Activated CD4-positive, alpha-beta T cell treated with anti-CD3 and anti-CD28 coated beads, Interleukin-2, amount 50 U/mL, for 24 hours (primary cell): ENCODE measurements at places on chromosomes 4 and X.

DNA sequence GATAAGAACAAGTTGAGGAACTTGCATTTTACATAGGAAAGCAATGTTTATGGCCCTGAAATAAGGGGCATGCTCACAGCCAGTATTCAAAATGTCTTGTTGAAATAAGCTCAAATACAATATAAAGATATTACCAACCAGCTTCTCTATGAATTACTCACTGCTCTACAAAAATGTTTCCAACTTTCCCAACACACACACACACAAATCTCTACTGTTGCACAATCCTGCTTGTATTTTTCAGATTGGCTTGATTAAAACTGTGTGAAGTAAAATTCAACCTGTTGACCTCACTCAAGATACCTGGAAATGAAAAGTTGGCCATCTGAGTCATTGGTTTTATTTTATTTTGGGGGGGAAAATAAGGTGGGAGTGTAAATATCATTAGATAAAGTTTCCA lies 128.6 kb downstream of the CHIC2 start:
- DNase-seq, result no peak

- no peak for DNase-seq
These were observed 68.8 kb upstream of the BCOR start for GRCh38 chrX:40166582-40166981.

- no peak for DNase-seq
These were observed 197.6 kb upstream of the FAM9B start for GRCh38 chrX:9231491-9231890.

GRCh38 chr4:150209140-150209829 lies 131.0 kb downstream of the DCLK2 start:
- DNase-seq, result no peak

- no peak for DNase-seq
These were observed 35.9 kb upstream of the PAPSS1 start for GRCh38 chr4:107755841-107756356.

DNA sequence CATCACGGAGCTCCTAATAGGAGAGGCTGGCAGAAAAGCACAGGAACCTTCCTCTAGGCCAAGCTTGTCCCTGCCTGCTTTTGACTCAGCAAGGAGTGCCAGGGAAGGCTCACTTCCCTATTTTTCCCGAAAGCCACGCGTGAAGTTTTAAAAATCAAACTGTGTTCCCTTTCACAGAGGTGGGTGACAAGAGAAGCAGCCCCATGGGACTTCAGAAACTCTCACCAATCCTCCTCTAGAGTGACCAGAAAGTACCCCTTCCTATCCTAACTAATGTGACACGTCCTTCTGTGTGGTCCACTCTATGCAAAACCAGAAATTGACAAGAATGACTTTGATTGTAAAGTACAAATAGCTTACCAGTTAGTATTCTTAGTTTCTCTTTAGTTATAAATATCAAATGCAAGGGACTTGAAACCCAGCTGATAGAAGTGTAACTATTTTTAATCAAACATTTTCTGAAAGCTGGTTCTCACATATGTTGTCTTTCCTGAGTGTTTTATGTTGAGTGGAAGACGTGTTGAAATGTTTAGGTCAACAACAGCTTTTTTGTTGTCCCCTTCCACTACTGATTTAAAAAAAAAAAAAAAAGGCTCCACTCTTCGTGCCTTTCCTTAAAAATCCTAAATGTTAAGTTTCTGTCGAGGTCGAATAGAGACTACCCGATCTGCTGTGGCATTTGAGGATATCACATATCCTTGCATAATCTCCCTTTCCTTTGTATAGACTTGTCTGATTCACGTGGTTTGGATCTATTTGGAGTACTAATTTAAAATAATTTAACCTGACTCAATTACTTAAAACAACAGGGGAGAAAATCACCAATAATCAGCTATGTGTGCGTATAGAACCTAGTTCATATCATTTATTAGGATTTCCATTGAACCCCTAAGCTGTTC lies 42.1 kb downstream of the NFKB1 start:
- no peak for DNase-seq

DNA sequence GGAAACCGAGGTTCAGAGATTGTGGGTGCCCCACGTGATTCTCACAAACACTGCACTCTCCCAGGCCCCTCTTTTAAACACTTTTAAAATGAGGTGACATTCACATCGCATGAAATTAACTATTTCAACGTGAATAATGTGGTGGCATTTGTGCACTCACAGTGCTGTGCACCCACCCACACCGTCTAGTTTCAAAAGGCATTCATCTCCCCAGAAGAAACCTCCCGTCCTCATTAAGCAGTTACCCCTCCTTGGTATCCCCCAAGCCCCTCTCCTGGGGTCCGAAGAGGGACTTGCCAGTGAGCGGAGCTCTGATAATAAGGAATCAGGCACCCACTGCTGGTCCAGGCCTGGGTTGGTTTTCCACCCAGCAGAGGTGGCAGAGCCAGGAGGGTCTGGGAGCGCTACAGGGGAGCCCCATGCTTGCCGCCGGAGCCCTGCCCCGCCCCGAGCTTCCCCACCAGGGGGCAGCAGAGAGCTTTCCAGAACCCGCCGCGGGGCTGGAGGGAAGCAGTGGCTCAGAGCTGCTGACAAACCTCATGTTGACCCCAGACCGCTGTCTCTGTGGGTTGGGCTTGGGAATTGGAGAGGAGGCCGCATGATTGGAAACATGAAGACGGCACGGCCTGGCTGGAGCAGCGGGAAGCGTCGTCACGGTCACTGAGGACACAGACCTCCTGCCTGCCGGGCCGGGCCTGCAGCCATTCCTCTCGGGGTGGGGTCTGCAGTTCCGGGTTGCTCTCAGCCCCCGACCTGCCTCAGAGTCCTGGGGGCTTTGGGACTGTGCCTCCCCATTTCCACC lies 27.5 kb upstream of the HTRA3 start:
- DNase-seq, result peak; percentile 84

DNA sequence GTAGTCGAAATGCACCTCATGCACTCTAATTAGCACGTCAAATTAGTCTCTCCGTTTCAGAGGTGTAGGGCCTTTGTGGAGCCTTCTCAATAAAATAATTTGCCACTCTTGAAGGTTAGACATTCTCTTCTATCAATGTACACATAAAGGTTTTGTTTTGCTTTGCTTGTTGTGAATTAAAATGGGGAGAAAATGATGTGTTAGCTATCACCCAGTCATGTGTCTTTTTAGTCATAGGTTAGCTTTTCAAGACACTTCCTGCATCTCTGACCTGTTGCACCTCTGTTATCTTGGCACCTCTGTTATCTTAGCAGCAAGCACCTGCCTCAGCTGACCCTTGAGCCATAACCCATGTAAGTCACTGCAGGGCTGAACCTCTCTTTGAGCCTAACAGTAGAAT lies 936 bp downstream of the TMEM144 start:
- DNase-seq, result no peak

DNA sequence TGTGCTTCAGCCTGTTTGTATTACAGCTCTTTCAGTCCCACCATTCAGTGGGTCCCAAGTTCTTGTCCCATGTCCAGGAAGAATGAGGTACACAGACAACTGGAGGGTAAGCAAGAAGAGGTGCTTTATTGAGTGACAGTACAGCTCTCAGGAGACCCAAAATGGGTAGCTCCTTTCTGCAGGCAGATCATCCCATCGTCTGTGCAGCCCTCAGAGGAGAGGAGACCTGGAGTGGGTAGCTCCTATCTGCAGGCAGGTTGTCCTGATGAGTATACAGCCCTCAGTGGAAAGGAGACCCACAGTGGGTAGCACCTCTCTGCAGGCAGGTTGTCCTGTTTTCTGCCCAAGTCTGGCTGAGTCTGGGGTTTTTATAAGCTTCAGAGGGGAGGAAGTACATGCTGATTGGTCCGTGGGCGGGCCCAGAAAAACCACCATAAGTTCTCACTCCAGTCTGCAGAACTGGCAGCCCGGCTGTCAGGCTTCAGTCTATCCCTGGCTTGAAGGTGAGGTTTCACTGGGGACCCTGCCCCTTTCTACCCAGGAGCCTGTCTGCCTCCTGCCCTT lies 18.0 kb downstream of the GRK4 start:
- no peak for DNase-seq

GRCh38 chr4:10045481-10045880 lies 24.2 kb upstream of the SLC2A9 start:
- DNase-seq, result no peak

DNA sequence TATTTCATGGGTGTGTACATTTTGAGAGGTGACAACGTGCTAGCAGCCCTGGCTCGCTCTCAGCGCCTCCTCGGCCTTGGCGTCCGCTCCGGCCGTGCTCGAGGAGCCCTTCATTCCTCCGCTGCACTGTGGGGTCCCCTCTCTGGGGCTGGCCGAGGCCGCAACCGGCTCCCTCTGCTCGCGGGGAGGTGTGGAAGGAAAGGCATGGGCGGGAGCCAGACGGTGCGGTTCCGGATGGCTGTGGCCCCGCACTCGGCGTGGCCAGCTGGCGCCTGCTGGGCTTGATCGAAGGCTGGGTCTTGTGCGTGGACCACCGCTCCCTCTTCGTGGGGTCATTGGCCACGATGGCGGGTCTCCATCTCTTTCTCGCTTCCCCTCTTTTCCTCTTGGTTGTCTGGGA lies 17.2 kb upstream of the SFRP2 start:
- DNase-seq, result no peak

- no peak for DNase-seq
These were observed 44.4 kb downstream of the RBM47 start for GRCh38 chr4:40585201-40585799.

DNA sequence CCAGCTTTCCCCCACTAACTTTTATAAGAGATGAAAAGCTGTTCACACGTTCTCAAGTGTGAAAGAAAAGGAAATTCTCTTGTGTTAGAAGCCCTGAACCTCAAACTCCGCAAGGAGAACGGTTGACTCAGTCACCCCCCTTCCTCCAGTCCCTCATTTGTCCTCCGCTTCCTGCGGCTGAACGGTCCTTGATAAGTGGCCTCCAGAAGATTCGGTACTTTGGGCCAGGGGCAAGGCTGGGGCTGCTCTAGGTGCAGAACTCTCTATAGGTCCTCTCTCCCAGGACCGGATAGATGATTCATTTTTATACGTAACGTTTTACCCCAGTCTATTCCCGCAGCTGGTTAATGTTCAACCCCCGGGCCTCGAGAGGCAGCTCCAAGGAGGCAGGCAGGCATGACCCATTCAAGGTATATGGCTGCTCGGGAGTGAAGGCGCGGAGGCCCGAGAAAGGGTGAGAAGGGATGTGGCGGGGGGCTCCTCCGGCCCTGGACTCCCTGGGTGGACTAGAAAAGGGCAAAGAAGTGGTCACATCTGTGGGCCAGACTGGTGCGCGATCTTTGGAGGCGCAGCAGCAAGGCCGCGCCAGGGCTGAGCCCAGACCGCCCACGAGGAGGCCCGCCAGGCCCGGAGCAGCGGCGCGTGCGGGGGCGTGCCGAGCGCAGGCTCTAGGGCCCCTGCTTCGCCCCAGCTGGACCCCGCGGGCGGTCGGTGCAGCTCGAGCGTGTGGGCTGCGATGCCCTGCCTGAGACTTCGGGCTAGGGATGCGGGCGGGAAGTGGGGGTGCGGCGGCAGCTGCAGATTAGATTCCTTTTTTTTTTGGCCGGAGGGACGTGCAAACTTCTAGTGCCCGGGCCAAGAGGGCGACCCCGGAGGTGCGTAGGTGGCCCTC lies 11.7 kb downstream of the PITX2 start:
- no peak for DNase-seq

GRCh38 chr4:131001371-131001770 lies 1905.4 kb downstream of the C4orf33 start:
- DNase-seq, result no peak

GRCh38 chr4:113116414-113117357 lies 67.2 kb downstream of the ANK2 start:
- DNase-seq, result no peak

GRCh38 chrX:155997436-155997835 lies at the start of gene IL9R:
Gene IL9R (plus strand): TSS chrX:155997696. CDS start chrX:155997760, 64 bp downstream.
- no peak for DNase-seq

- DNase-seq, result no peak
These were observed 4.1 kb downstream of the ZNF280C start for GRCh38 chrX:130264573-130264972.

- no peak for DNase-seq
These were observed 42.3 kb downstream of the IDS start for GRCh38 chrX:149462849-149463248.

- no peak for DNase-seq
These were observed 351.9 kb downstream of the FAT4 start for GRCh38 chr4:125666635-125667034.

- no peak for DNase-seq
These were observed 107.4 kb downstream of the MAML3 start for GRCh38 chr4:140046543-140046942.

DNA sequence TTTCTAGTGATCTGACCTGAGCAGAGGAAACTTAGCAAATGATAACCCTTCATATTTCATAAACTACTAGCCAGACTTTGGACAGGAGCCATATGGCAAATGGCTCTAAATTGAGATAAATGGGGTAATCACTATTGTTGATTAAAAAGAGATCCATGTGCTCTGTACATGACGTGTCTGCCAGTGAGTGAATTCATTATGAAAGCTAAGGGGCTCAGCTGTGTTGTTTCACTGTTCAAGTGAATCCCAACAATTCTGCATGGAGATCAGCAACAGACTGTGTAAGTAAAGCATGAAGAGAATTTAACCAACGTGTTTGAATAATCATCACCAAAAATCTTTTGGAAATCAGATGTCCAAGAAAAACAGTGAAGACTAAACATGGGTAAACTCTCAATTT lies 9.5 kb upstream of the QRFPR start:
- DNase-seq, result no peak

GRCh38 chr4:7632341-7632740 lies 197.6 kb upstream of the PSAPL1 start:
- DNase-seq, result no peak

GRCh38 chr4:128540122-128540521 lies 252.5 kb upstream of the PGRMC2 start:
- DNase-seq, result no peak

GRCh38 chr4:39931441-39931901 lies 46.2 kb downstream of the PDS5A start:
- DNase-seq, result no peak

GRCh38 chr4:153931804-153932203 lies 142.9 kb upstream of the SFRP2 start:
- DNase-seq, result no peak

GRCh38 chrX:134847133-134847532 lies 143.7 kb upstream of the SMIM10 start:
- DNase-seq, result no peak

- DNase-seq, result no peak
These were observed 28.7 kb downstream of the RHOH start for GRCh38 chr4:40225497-40225896.

DNA sequence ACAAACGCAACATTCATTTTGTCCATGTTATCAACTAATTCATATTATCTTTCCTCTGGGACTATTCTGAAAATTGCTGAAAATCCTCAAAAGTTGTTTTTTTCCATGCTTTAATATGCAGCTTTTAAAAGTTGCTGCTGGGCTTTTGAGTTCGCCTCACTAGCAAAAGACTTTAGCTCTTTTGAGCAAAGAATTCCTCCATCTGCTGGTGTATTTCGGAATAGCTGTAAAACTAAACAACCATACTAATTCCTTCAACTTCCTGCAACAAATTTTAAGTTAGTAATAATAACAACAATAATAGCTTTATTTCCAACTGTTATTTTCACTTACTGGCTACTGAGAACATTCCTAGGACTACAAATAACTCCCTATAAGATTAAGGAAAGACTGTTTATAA lies 124.5 kb upstream of the PLAC1 start:
- no peak for DNase-seq
